Activated CD4-positive, alpha-beta T cell treated with anti-CD3 and anti-CD28 coated beads, Interleukin-2, amount 50 U/mL, for 1 hour (primary cell): ENCODE measurements at places on chromosomes 6 and 20.

GRCh38 chr20:58294497-58295455 lies 14.7 kb upstream of the RAB22A start:
- DNase-seq = no peak

- no peak for DNase-seq
Observed at GRCh38 chr20:29443819-29444218, 1813.6 kb upstream of the DEFB115 start.

- peak; percentile 29 for DNase-seq
Observed at GRCh38 chr20:63955281-63955826, 862 bp downstream of the UCKL1 start.

DNA sequence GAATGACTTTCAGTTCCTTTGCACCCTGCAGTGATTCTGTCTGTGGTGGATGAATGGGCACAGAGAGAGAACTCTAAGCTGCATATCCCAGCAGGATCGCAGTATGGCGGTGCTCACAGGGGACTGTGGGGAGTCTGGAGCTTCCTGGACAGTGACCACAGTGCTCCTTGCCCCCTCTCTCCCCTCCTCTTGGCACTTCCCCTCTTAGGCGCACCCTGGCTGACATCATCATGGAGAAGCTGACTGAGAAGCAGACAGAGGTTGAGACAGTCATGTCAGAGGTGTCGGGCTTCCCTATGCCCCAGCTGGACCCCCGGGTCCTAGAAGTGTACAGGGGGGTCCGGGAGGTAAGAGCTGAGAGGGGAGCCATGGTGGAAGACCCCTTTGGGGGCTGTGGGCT lies 8.6 kb downstream of the BYSL start:
- DNase-seq = no peak

- no peak for DNase-seq
Observed at GRCh38 chr20:62418709-62419487, 8.4 kb downstream of the RBBP8NL start.

GRCh38 chr6:163646133-163646532 lies 231.6 kb downstream of the QKI start:
- DNase-seq = no peak

DNA sequence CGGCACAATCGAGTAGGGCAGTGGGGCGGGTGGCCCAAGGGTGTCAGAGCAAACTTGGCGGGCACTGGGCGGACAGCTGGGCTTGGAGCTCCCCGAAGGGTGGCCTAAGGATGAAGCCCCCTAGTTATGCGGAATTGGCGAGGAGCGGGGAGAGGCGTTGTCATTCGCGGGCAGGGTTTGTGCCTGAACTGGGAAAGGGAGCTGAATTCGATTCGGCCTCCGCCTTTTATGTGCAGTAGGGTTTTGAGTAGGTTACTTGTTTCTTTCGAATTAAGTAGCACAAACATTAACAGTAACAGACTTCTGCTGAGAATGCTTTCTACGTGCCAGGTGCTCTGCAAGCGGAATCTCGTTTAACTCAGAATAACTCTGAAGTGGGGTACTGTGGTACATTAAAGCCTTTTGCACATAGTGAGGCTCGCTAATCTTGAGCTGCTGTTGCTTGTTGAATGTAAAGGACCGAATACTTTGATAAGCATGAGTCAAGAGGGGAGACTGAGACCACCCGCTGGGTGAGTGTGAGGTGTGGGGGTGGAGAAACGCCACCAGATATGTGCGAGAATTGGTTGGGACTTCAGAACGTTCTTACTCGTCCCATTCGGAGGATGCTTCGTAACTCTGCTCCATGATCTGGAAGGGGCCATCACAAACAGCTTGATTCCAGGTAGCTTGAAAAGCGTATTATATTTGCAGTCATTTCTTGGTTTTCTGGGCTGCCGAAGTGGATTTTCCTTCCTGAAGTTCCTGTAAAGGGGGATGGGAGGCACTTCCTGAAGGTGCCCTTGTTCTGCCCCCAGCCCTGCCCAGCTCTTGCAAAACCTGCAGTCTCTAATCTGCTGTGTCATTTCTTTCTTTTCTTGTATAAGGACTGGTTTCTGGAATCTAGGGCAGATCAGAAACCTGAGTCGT lies 833 bp downstream of the RAB5IF start:
- no peak for DNase-seq

GRCh38 chr6:19802656-19803055 lies 34.5 kb upstream of the ID4 start:
- no peak for DNase-seq

- no peak for DNase-seq
Observed at GRCh38 chr20:25032065-25032477, 25.9 kb downstream of the ACSS1 start.

- no peak for DNase-seq
Observed at GRCh38 chr6:37706749-37707148, 9.1 kb upstream of the MDGA1 start.

- no peak for DNase-seq
Observed at GRCh38 chr20:50813801-50814200, 18.9 kb downstream of the BCAS4 start.
